Activated CD4-positive, alpha-beta memory T cell treated with anti-CD3 and anti-CD28 coated beads for 36 hours (primary cell): ENCODE measurements at places on chromosomes 1 and 21.

GRCh38 chr1:167770127-167770526 is 48.3 kb downstream of the MPZL1 start:
- no peak for DNase-seq

DNA sequence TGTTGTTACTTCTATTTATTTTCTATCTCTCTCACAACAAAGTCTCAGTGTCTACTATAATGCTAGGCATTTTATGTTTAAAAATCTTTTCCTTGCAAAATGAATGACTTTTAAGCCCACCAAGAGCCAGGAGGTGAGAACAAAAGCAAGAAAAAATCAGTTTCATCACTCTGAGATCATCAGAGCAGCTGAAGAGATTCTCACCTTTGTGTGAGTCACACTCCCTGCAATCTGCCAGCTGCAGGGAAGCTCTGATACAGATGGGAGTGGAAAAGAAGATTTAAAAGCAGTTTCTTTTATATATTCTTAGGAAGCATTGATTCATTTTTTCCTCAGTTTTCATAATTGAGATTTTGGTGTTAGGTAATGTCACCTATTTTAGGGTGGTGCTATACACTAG is 107.6 kb downstream of the LHX9 start:
- DNase-seq, result no peak

DNA sequence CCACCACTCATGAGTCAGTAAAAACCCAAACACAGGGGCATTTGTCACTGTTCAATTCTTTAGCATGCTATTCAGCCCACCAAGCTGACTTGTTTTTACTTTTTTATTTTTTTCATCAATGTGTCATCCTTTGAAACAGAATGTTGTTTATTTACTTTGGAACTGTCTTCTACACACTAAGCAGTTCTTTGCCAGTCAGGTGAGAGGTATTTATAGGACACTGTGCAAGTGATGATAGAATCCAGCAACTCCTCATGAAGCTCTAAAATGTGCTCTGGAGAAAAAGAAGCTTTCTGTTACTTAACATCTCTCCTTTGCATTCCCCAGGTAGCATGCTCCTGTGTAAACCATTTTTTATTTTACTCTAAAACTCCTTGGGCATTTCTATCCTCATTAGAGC is 582.0 kb upstream of the TMPRSS15 start:
- no peak for DNase-seq

DNA sequence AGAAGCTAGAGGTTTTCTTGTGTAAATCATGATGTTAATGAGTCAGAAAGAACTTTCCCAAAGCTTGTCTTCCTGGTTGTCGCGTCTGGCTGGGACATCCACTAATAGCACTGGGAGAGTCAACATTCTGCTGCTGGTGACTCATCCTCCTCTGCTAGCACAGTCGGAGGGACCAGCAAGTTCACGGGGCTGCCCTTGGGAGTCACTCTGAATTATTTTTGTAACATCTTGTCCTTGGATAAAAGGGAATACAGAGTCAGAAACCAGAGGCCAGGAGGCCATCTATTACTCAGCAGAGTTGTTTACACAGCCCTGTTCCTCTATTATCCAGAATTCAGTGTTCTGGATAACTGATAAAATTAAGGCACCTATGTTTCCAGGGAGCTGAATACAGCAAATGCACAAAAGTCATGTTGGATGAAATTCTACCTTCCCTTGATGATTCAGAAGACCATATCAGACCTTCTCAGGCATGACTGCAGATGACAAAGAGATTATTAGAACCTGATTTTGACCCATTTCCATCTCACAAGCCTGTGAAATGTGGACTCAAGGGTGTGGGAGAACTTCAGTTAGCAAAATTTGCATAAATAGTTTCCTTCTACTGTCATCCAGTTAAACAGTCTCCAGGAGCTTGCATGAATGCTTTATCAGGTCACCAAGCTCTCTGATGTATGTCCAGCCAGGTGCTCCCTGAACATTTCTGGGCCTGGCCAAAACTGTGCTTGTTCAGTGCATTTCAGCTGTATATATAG is 68.1 kb downstream of the JAK1 start:
- peak; percentile 61 for DNase-seq

GRCh38 chr1:16155537-16156410 is at the start of gene EPHA2:
Gene EPHA2 (minus strand): TSS chr1:16156069. CDS start chr1:16155932, 137 bp downstream.
- no peak for DNase-seq

- no peak for DNase-seq
Measured at GRCh38 chr1:205298191-205298994, 23.2 kb downstream of the NUAK2 start.

DNA sequence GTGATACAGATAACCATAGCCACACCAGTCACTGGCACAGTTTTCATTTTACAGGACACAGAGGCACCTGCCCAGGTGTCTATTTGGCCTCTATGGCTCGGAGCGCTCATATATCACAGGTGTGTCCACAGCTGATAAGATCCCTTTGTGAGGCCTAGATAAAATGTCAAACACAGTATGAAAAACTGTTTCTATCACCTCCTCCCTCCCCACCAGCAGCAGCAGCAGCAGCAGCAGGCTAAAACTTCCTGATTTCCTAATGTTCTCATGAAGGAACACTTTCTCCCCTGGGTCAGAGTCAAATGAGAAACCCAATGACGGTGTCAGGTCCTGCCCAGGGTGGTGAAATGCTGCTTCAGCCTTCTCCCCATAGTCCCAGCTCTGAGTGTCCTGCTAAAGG is 24.4 kb downstream of the ELAPOR1 start:
- no peak for DNase-seq

GRCh38 chr21:31606081-31606874 is 53.2 kb upstream of the SOD1 start:
- DNase-seq, result no peak

DNA sequence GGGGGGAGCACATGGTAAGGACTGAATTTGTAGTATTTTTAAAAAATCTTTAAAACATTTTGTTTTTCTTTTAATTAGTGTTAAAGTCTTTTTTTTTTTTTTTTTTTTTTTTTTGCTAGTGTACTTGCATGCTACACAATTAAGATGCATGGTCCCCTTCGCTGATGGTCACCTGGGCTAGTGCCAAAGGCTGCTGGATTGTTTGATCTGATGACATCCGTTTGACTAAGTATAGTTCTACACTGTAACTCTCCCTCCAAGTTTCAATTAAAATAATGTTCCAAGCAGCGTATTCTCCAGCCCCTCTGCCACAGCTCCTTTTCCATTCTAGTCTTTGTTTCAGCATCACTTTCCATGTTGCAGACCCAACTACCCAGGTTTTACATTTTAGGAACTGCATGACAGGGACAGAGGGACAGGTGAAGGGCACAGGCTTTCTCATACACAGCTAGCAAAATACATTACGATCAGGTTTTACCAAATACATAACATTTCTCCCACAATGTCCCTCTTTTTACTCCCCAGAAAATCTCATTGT is 852 bp upstream of the RAVER2 start:
- DNase-seq, result no peak

- no peak for DNase-seq
Measured at GRCh38 chr1:198763298-198763714, 124.5 kb downstream of the PTPRC start.

GRCh38 chr1:230163205-230163604 is 96.2 kb downstream of the GALNT2 start:
- no peak for DNase-seq
